NCI-H187 treated with DMSO at 0.1 percent for 48 hours (cell line): ENCODE measurements at places on chromosomes 4 and X.

DNA sequence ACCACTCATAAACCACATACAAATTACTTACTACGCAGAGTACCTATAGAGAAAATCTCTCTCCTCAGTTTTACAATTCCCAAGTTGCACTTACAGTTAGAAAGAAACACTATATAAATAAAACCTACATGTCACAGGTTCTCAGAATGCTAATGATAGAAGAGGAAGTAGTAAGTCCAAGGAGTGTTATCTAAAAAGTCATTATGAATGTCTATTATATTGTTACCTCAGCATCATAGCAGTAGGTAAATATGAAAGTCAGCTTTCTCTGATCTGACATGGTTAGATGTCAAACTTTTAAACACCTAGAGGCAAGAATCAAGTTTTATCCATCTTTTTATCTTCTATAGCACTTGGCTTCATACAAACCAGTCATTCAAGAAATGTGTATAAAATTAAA lies 163.2 kb upstream of the FAM241A start:
- no peak for DNase-seq

GRCh38 chr4:2260344-2261109 lies 1.4 kb downstream of the MXD4 start:
- DNase-seq: no peak

DNA sequence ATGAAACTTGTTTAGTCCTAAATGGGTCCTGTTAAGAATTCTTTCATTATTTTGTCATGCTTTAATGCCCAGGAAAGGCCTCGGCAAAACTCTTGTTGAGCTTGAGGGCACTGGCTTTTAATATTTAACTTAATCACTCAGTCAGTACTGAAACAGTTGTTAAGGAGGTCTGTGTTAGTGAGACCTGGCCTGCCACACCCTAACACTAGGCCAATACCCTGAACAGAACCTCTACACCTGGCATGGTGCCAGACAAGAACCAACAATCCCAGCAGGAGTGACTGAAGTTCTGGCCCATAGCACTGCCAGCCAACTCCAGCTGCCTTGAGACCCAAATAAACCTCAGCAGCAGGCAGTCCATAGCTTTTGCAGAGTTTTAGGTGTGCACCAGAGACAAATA lies 85.7 kb upstream of the ITM2A start:
- no peak for DNase-seq

DNA sequence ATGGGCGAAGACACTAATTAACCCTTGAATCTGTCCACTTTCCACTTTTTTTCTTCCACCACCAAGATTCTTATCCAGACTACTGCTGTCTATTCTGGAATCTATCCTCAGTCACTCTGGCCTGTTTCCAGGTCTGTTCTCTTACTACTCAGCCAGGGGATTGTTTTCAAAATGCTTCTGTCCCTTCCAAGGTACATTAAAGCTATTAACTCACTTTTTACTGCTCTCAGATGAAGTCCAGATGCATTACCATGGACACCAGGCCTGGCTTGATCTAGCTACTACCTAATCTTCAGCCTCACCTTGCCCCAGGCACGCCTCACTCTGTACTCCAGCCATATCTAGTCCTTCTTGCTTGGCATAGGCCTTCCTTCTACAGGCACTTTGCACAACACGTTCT lies 66.4 kb downstream of the GALNT7 start:
- no peak for DNase-seq

DNA sequence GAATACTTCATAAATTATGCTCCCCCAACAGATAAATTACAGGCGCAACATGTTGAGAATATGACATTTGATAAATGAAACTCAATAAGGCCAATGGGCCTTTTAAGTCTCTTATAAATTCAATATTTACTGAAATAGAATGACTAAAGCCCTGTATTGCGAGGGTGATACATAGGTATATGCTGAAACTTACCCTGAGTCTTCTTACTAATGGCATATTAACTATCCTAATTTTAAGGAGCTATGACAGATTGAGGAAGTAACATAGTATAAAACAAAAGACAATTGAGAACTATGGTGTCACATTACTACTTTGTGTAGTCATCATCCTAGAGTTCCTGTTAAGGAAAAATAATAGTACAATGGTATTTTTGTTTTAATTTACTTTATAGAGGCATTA lies 440.7 kb downstream of the IL15 start:
- DNase-seq: no peak

DNA sequence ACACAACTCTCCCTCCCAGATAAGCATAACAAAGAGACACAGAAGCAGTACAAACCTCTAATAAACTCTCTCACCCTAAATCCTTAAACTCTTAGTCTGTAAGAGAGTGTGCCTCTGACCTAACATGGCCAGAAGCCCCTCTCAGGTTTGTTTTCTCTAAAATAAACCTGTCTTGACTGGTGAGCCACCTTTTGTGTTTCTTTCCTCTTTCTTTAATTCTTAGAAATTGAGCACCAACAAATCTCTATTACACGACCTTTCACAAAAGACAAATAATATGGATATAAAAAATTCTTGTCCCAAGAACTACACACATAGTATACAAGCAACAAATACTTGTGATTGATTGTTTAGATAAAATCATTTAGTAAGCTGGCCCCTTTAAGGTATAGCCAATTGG lies 573.7 kb downstream of the EPHA5 start:
- no peak for DNase-seq

- DNase-seq: no peak
These were observed at the start of gene NPY5R for GRCh38 chr4:163343604-163344146. NPY5R (plus strand) TSS chr4:163343892; CDS start chr4:163350274, 6,382 bp downstream.

DNA sequence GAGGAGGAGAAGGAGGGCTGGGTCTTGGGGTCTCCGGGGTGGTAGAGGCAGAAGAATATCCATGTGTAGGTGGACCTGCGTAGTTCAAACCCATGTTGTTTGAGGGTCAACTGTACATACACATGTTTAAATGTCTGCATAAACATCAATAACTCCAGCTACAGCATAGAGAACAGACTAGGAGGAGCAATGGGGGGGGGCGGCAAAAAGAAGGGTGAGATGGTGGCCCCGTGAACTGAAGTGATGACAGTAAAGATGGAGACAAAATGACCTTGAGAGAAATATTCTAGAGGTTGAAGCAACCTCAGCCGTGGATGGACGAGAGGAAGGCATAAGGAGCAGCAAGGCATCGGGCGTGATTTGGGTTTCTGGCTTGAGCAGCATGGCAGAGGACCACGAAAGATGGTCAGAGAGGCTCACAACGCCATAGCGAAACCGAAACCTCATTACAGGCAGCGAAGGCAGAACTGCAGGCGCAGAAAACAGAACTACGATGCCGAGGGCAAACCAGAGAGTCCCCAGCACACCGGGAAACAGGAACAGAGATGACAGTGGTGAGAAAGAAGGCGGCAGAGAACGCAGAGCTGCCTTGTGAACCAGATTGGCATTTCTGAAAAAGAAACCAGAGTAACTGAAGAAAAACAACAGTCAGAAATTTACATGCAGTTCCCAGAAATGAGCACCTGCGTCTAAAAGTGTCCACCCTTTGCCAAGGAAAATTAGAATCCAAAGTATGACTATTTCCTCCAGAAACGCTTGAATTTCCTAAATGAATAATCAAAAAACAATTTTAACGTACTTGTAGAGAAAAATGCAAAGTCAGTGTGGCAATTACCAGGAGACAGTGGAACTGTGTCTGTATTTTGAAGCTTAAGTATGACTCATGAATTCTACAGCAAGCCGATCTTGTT lies 50.3 kb upstream of the ENPP6 start:
- DNase-seq: no peak

GRCh38 chr4:169074117-169074516 lies 64.1 kb upstream of the CBR4 start:
- no peak for DNase-seq

DNA sequence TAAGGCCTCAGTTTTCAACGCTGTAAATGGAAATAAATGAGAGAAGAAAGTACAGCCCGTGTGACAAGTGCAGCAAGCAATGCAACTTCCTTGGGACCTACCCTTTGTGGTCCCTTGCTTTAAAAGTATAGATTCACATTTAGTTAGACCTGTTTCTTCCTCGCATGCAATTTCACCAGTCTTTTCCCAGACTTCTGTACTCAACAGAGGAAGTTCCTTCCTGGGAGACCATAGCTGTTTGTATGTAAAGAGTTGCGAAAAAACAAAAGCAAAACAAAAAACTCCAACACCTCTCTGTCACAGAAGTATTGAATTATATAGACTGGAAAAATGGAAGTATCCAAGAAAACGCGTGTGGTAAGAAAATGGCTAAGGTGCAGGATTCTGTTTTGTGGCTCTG lies 1.1 kb upstream of the IRF2 start:
- no peak for DNase-seq

GRCh38 chr4:112128452-112128851 lies 16.8 kb upstream of the FAM241A start:
- DNase-seq: no peak

DNA sequence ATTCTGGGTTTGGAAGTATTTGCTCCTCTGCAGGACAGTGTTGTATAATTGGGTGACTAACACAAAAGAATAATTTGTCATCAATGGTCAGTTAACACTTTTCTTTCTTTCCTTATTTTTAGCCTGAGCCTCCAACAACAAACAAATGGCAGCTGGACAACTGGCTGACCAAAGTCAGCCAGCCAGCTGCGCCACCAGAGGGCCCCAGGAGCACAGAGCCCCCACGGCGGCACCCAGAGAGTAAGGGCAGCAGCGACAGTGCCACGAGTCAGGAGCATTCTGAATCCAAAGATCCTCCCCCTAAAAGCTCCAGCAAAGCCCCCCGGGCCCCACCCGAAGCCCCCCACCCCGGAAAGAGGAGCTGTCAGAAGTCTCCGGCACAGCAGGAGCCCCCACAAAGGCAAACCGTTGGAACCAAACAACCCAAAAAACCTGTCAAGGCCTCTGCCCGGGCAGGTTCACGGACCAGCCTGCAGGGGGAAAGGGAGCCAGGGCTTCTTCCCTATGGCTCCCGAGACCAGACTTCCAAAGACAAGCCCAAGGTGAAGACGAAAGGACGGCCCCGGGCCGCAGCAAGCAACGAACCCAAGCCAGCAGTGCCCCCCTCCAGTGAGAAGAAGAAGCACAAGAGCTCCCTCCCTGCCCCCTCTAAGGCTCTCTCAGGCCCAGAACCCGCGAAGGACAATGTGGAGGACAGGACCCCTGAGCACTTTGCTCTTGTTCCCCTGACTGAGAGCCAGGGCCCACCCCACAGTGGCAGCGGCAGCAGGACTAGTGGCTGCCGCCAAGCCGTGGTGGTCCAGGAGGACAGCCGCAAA lies 106.0 kb downstream of the KLHL8 start:
- no peak for DNase-seq

GRCh38 chr4:159363361-159363760 lies 260.5 kb downstream of the RAPGEF2 start:
- no peak for DNase-seq

DNA sequence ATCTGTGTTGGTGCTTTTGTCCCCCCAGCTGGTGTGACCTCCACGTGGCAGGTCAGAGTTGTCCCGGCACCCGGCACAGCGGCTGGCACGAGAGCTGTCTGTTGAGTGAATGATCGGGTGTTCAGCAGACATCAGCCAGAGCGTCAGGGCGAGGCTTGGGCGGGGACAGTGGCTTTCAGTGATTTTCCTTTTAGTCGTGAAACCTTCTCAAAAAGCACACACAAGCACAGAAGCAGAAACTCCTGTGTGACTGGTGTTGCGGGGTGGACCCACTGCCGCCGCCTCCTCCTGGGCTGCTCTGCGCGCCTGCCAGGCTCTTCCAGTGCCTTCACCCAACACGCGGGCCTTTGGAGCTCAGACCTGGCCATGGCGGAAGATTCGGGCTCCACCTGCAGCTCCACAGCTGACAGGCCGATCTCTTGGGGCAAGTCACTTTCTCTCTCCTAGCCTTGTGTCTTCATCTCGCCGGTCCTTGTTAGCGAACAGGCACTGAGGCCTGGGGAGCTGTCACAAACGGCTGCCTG lies 51.4 kb upstream of the HGFAC start:
- no peak for DNase-seq

GRCh38 chrX:45527834-45528233 lies 327.2 kb upstream of the DIPK2B start:
- no peak for DNase-seq

DNA sequence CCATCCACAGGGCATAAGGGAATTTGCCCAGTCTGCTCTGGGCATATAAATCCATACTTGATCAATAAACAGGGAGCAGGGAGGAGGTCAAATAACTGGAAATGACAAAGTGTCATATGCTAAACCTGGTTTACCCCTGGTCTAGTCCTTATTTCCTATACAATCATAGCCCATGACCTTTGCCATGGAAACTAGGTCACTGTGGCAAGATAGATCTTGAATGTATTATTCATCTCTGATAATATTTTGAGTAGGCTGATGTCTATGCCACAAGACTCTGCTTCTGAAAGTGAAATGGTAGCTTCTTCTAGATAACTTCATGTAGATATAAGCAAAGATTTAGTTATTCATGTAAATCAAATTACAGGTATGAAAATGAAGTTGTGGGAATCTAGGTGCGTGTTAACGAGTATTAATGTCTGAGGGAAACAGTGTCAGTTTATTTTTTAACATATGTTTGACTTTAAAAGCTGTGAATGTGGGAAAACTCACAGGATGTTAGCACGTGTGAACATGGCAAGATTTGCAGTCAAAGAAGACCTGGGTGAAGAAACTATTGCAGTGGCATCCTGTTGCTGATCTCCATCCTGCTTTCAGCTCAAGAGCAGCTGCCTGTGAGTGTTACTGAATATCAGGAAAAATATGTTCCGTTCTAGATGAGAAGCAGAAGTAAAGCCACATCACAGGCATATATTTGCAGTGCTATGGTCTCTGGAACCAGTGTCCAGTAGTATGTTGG lies 81.8 kb upstream of the NDP start:
- no peak for DNase-seq

DNA sequence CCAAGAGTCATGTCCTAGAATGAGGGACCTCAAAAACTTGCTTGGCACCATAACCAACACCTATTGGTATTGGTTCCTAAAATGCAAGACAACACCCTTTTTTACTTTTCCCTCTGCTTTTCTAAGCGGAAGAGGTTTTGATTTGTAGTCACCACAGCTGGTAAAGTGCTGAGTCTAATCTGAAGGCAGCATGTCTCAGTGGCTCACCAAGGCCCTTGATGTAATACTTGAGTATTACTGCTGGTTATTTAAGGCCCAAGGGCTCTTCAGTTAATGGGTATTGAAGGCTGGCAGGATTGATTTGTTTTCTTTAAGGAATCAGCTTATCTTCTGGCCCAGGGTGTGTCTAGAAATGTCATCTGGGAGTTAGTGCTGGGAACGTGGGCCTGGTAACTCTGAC lies 735.1 kb downstream of the GLUD2 start:
- no peak for DNase-seq

DNA sequence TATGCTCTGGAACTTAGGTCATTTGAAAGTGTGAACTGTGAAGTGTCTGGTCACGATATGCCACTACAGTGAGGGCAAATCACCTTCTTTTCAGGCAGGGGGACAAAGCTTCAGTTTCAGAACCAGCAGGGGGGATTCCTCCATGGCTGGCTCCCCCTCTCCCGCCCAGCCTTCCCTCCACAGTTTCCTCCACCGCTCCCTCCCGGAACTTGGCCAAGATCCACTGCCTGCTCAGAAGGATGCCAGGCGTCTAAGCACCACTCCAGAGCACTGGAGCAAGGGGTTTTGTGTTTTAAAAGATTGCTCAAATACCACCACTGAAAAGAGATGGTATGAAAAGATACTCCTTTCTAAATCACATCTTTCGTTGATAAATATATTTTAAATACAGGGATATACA lies 126.9 kb downstream of the ELOVL6 start:
- no peak for DNase-seq

- no peak for DNase-seq
These were observed 48.2 kb downstream of the THAP9 start for GRCh38 chr4:82948647-82949204.
